ENCODE measurements at places on chromosomes 1 and 21. TPM values are rescaled to one million over a fixed set of nuclear protein-coding genes. Genes with fewer than 3 reads are reported as not detected.

- DNase-seq, result peak; percentile 65
These were observed 738.8 kb downstream of the PTPRU start for GRCh38 chr1:29975036-29975694.

- DNase-seq, result no peak
These were observed 64.9 kb downstream of the SLC45A1 start for GRCh38 chr1:8382608-8383505.

Gene LRRN2
- not detected for total RNA-seq

- peak; percentile 14 for DNase-seq
These were observed 55.9 kb downstream of the GON4L start for GRCh38 chr1:155801149-155801548.

GRCh38 chr1:170765712-170766330 lies 101.9 kb downstream of the PRRX1 start:
- peak; percentile 48 for DNase-seq
